ENCODE measurements at places on chromosomes 2 and 18.

DNA sequence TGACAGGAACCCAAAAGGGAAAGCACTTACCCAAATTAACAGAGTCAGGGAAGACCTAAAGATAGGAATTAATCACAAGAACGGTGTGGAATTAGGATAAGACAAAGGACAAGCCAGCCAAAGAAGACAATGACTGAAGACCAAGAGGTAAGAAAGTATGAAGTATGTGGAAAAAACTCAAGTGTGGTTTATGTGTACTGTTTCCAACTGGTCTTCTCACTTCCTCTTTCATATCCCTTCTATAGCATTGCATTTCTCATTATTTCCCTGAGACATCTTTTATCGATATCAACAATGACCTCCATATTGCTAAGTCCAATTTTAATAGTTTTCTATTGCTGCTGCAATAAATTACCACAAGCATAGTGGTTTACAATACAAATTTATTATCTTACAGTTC is 313.5 kb upstream of the SLC39A10 start:
- no peak for DNase-seq

DNA sequence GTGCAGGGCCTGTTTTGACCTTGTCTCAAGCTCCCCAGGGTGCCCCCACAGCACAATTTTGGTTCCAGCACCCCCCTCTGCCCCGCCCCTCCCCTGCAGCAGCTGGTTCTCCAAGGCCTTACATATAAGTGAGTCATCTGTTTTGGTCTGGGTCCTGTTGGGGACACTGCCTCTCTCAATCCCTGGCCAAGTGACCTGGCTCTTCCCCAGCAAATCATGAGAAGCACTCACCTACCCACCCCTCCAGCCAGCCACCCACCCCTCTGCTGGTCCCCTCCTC is 90.5 kb downstream of the INHBB start:
- DNase-seq: no peak

GRCh38 chr2:100606332-100606725 is 43.5 kb downstream of the PDCL3 start:
- no peak for DNase-seq

DNA sequence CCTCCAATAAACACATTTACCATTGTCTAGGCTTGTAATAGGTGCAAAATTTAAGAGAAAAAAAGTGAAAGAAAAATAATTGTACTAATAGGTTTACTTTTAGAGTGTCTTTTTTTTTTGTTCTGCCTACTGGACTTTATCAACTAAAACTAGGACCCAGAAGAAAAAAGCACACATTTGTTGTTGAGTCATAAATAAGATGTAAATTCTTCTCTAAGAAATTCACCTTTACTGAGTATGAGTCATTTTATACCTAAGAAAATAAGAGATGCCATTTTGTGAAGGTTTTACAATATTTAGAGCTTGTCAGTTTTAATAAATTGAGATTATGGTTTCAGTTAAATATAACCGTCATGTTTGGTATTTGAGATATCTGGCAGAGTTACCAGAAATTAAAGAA is 19.2 kb downstream of the FARP2 start:
- DNase-seq: no peak

DNA sequence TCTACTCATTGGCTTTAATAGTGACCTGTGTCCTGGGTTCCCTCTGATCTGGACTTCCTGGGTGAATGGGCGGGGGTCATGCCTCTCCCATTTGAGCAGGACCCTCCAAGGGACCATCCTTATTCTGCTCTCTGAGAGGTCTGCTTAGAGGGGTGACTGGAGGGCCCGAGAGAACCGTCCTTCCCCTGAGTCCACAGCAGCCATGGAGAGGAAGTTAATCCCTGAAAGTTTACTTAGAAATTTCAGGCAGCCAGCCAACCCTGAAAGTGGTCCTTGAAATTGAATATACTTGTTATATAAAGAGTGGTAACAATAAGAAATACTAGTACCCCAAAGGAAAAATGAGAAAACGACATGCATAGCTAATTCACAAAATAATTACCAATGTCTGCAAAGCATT is 226.1 kb downstream of the DYSF start:
- no peak for DNase-seq

GRCh38 chr2:205763708-205764211 is 81.5 kb downstream of the NRP2 start:
- peak; percentile 40 for DNase-seq

Measured in activated T-cell treated with anti-CD3 and anti-CD28 coated beads, Interleukin-2, amount 50 U/mL, for 24 hours (primary cell).